Transverse colon (tissue), 4 donors: ENCODE measurements at places on chromosomes 2 and 18.

- DNase-seq, result no peak
Measured at GRCh38 chr2:236755278-236755840, 185.7 kb downstream of the ACKR3 start.

DNA sequence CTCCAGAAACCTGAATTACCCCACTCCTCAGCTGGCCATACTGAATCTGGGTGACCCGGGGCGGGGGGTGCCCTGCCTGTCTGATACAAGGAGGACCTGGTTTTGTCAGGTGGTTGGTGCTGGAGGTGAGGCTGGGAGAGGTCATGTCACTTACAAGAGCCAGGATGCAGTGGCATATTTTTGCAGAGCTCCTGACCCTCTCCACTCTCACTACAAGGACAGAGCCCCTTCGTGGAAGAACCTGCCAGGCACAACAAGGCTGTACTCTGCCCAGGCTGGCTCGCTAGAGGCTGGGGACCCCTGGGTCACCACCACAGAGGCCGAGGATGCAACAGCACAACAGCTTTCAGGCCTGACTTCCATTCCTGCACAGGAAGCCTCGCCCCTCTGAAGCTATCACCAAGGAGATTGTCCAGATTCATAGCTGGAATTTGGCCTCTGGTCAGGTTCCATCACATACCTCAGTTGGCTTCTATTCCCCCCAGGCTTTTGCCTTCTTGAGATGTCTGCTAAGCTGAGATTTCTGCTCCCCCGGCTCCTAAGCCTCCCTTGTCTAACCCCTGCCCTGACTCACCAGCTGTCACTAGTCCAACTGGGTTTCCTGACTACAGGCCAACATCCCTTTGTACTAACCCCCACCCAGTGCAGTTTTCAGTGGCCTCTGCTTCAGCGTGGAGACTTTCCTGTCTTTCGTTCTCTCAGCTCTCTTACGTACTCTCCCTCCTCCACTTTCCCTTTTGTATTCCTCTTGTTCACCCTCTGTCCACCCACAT lies 132.5 kb upstream of the EPAS1 start:
- peak; percentile 66 for DNase-seq

GRCh38 chr2:121736140-121736461 lies 574 bp downstream of the NIFK start:
- no peak for DNase-seq

DNA sequence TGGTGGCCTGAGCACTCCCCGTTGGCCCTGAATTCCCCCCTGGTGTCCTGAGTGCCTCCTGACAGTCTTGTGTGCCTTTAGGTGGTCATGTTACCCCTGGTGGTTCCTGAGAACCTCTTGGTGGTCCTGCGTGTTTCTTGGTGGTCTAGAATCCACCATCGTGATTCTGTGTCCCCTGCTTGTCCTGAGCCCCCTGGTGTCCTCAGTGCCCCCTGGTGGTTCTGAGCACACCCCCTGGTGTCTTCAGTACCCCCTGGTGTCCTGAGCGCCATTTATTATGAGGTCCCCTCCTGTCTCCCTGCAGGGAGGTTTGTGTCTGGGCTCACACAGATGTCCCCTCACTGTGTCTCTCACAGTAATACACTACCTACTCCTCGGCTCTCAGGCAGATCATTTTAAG lies 61.3 kb upstream of the MAL start:
- no peak for DNase-seq

GRCh38 chr18:63142594-63143225 lies 176.9 kb downstream of the BCL2 start:
- no peak for DNase-seq
